Trophoblast cell (in vitro differentiated cells and primary cell): ENCODE measurements at places on chromosomes 7 and 10.

DNA sequence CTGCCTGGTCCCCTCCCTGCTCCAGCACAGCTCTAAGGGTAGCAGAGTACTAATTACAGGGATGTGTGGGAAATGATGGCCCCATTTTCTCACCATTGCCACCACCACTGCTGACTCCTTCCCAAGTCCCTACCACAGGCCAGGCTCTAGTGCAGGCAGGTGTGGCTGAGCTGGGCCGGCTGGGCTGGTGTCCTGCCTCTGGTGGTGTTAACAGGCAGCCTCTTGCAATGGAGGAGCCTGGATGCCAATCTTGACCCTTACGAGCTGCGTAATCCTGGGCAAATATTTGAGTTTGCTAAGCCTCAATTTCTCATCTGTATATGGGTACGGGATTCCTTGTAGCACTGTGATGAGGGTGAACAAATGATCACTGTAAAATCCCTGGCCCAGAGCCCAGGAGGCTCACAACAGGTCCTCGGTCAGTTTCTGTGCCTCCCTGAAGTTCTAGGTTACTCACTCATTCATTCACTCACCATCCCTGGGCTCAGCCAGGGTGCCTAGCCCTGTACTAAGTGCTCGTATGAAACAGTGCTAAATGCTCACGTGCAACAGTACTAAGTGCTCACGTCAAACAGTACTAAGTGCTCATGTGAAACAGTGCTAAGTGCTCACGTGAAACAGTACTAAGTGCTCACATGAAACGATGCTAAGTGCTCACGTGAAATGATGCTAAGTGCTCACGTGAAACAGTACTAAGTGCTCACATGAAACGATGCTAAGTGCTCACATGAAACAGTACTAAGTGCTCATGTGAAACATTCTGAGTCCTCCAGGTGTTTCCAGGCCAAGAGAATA is 2.3 kb upstream of the FZD9 start:
- DNase-seq = peak; percentile 9

GRCh38 chr10:110502072-110502845 is 4.6 kb downstream of the DUSP5 start:
- DNase-seq = no peak

DNA sequence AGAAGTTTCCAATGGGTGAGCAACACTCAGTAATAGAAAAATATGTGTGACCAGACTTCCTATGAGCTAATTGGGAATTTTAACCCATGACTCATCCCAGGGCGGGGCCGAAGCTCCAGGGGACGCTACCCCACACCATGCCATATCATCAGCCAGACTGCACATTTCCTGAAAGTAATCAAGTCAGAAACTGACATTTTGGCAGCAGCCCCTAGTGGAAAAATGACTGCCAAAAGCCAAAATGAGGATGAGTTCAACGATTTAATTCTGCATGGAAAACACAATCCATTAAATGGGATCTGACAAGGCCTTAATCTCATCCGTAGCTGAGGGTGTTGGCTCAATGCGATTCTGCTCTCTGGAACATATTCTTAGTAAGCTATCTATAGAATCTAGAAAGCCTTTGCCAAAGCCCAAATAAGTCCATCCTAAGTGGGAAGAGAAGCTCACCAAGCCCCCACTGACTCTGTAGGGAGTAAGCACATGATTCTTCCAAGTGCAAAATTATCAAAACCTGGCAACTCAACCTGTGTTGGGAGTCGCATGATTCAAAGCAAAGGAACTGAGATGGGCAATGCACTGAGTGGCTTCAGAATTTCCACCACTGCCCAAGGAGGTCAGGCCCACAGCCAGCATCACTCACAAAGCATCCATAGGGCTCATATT is 93.1 kb upstream of the PDE1C start:
- peak; percentile 2 for DNase-seq

- no peak for DNase-seq
Measured at GRCh38 chr7:74511345-74511744, 57.6 kb downstream of the GTF2IRD1 start.

DNA sequence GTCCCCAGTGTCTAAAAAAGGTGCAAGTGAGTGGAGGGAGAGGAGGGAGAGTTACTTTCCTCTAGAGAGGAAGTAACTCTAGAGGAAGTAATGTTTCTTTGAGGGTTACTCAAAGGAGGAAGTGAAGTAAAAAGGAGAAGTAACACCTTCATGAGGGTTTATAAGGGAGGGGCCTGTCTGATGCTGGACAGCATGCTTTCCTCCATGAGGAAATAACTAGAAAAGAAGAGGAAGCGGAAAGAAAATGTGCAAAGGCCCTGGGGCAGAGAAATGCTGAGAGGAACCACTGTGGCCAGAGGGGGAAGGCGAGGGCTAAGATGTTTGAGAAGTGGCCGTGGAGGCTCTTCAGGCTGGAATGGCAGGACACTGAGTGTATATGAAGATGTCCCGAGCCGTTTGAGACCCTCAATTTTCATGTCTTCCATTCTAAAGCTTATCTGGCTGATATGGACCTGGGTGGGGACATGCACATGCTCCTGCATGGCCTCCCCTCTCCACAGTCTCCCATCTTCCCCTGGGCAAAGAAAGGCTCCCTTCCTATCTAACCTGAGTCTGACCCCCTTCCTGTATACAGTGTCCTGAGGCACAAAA is 3.4 kb upstream of the SLC18A2 start:
- DNase-seq = no peak

GRCh38 chr10:70905071-70906021 is 17.0 kb upstream of the PCBD1 start:
- no peak for DNase-seq

DNA sequence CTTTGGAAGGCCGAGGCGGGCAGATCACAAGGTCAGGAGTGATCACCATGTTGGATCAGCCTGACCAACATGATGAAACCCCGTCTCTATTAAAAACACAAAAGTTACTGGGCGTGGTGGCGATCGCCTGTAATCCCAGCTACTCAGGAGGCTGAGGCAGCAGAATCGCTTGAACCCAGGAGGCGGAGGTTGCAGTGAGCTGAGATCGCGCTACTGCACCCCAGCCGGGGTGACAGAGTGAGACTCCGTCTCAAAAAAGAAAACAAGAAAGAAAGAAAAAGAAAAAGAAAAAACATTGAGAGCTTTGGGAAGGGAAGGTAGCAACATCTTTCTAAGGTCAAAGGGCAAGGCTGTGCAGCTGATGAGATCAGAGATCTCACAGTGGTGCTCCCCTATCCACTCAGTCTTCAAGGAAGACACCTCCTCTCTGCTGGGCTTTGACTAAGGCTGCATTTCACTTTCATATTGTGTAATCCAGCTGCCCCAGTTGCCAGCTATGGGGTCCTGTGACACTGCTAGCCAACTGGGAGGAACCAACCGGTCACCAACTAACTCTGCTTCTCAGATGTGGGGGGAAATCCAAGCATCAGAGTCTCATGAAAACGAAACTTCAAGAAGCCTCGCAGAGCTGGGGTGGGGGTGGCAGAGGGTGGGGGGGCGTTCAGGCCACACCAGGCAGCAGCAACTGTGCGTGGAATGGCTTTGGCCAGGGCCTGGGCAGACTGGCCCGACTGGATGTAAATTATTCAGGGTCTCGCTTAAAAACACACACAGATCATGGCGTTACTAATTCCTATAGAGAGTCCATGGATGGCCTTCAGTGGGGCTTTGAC is 1.5 kb downstream of the IL15RA start:
- peak; percentile 34 for DNase-seq

- no peak for DNase-seq
Measured at GRCh38 chr7:26073041-26073440, 79.0 kb upstream of the NFE2L3 start.

GRCh38 chr7:52482076-52482475 is 553.4 kb upstream of the POM121L12 start:
- DNase-seq = peak; percentile 12

DNA sequence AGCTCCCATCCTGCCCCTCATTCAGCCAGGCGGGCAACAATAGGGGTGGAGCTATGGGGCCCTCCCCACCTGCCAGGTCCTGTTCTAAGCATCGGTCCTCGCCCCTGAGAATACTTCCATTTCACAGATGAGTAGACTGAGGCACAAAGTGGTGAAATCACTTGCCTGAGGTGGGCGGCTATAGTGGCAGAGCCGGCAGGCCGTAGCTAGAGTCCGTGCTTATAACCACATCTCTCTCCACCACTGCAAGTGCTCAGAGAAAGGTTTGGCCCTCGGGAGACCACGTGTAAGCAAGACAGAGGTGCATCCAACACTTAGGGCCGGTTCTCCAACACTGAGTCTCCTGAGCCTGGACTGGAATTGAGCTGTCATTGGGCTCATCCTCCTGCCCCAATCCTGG is 145.8 kb upstream of the UNC5B start:
- DNase-seq = no peak
